ENCODE measurements at places on chromosomes 5 and 9.

- no peak for DNase-seq
Observed at GRCh38 chr9:15268317-15268716, 38.7 kb downstream of the TTC39B start.

DNA sequence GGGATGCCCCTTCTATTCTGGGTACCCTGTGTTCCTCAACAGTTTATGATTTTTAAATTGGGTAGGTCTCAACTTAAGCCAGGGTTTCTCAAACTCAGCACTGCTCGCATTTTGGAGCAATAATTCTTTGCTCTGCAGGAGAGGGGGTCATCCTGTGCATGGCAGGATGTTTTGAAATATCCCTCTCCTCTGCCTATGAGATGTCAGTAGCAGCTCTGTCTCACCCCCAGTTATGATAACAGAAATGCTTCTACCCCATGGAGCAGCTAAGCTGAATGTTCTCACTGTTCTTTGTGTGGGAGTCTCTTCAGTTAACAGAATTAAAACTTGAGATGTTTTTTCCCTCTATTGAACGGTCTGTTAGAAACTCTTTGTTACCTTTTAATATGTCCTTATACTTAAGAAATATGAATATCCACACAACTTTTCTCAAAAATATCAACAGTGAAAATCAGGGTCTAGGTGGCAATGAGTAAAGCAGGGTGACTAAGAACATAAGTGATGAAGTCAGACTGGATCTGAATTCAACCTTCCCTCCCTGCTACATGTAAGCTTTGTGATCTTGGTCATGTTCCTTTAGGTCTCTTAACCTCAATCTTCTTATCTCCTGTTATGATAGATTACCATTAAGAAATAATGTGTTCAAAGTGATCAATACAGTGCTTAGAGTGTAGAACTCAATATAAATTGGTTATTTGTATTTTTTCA lies 89.0 kb downstream of the CAMK4 start:
- DNase-seq, result no peak

GRCh38 chr9:1580215-1580614 lies 434.9 kb upstream of the SMARCA2 start:
- no peak for DNase-seq

- no peak for DNase-seq
Observed at GRCh38 chr9:107024193-107024592, 161.2 kb downstream of the ZNF462 start.

GRCh38 chr5:76684756-76685519 lies 31.0 kb upstream of the F2R start:
- DNase-seq, result no peak

DNA sequence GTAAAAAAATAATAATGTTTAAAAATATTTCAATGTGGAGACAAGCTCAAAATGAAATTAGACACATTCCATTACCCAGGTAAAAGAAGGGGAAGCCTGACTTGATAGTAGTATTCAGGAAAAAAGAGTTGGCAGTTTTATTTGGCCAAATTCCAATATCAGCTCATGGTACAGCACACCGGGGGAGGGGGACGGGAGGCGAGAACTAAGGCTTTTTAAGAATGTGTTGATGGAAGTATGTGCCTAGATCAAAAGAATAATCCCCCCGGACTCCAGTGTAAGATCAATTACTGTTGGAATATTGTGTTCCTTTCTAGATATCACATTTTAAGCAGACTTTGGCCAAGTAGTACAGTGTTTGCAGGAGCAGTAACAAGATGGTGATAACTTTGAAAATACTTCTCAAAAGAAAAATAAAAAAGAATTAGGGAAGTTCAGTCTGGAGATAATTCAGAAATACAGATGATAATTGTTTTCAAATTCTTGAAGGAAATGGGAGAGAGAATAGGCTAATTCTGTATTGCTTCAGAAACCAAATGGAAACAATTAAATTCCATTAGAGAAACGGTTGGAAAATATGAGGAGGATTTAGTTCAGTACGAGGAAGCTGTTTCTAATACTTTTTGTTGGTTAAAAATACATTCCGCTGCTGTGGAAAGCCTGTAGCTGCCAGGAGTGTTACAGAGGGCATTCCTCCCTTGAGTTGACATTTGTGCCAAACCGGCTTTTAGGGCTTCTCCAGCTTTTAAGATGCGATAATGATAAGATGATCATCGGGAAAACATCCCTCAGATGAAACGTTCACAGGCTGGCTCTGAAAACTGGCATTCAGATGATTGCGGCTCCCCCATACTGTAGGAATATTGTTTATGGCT lies 98.1 kb upstream of the ERBIN start:
- DNase-seq, result no peak

DNA sequence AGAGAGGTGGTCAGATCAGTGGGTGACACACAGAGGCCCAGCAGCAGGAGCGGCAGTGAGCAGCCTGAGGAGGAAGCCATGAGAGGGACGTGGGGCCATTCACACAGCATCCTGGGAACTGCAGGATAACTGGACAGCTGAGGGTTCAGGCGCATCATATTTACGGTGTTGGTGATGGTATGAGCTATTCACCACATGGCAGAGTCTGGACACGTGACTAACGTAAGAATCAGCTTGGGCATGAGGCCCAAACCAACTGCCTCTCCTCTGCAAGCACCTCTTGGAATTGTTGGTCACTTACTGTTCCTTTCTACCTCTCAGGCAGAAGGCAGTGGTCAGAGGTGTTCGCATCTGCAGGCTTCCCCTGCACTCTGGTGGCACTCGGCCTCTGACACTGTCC lies 141.1 kb downstream of the ENTREP1 start:
- DNase-seq, result no peak

GRCh38 chr5:53969176-53969730 lies 341.1 kb downstream of the ARL15 start:
- DNase-seq, result no peak

GRCh38 chr5:88682131-88682530 lies 200.9 kb downstream of the MEF2C start:
- DNase-seq, result no peak

DNA sequence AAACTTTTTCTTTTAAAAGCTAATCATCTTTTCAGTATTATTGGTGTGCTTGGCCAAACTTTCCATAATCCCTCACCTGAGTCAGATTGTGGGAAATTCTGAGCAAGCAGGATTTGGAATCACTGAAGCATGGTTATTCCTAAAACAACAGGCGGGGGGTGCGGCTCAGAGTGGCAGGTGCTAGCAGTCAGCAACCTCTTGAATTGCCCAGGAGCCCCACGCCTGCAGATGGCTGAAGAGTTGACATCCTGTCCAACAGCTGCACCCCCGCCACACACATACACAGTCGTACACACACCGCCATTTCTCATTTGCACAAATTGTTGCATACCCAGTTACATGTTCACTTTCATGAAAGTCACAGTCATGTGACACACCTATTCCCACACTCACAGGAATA lies 96.6 kb downstream of the LHX2 start:
- no peak for DNase-seq

DNA sequence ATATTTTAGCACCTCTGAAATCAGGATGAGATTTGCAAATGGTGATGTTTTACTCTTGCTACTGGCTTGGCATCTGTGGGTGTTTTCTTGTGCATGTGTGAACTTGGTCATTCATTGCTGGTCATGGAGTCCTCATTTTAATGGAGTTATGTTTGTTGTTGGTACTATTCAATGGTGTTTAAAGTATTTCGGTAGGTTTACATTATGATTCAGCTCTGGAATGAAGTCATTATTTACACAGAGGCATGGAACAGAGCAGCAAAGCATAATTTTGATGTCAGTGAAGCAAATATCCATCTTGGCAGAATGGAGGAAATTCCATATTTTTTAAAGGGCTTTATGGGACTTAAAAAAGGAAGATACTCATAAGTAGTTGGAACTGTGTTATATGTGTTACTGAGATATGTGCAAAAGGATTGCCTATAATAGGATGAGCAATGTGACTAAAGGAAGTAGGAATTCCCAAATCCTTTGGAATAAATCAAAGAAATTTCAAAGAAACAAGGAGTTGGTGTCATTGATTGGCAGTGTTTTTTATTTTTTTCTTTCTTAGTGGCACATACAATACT lies 147.4 kb downstream of the ACTBL2 start:
- no peak for DNase-seq

Measured in activated CD8-positive, alpha-beta memory T cell treated with anti-CD3 and anti-CD28 coated beads for 1 hour (primary cell).